ENCODE measurements at places on chromosomes 12 and 14.

GRCh38 chr12:117046011-117046369 is 53.2 kb downstream of the TESC start:
- DNase-seq, result no peak

- no peak for DNase-seq
Observed at GRCh38 chr12:109151457-109151856, 35.1 kb downstream of the ACACB start.

DNA sequence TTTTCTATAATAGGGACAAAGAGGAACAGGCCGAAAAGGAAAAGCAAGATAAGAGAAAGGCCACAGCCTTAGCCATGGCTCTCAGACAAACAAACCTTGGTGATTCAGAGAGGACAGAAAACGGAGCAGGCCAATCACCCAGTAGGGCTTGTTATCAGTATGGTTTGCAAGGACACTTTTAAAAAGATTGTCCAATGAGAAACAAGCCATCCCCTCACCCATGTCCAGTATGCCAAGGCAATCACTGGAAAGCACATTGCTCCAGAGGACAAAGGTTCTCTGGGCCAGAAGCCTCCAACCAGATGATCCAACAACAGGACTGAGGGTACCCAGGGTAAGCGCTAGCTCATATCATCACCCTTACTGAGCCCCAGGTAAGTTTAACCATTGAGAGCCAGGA is 243.8 kb upstream of the BTG1 start:
- no peak for DNase-seq

- DNase-seq, result no peak
Observed at GRCh38 chr12:111673503-111673902, 12.3 kb downstream of the BRAP start.

- DNase-seq, result no peak
Observed at GRCh38 chr12:124610021-124610612, 42.7 kb upstream of the NCOR2 start.

- DNase-seq, result no peak
Observed at GRCh38 chr12:16385782-16386646, 38.6 kb downstream of the MGST1 start.

GRCh38 chr12:41652981-41653380 is 464.9 kb downstream of the PDZRN4 start:
- DNase-seq, result no peak

GRCh38 chr14:53109105-53110041 is 43.8 kb downstream of the DDHD1 start:
- DNase-seq, result peak; percentile 32

Data from CD4-positive, alpha-beta T cell treated with Interferon gamma for 1 hour (primary cell).